ENCODE measurements at places on chromosomes 6 and 20. TPM values are rescaled to one million over a fixed set of nuclear protein-coding genes. Genes with fewer than 3 reads are reported as not detected.

Gene PHACTR3
- total RNA-seq: 14.9 TPM

Gene PBOV1
- total RNA-seq: not detected

Gene BCAS1
- 35.0 TPM for total RNA-seq

Gene SEC23B
- total RNA-seq: 39.8 TPM

Gene KCNK5
- total RNA-seq: 10.7 TPM

Gene SMPD2
- 20.6 TPM for total RNA-seq

Gene PARD6B
- 20.4 TPM for total RNA-seq

All from Peyer's patch (tissue), 4 donors.